ENCODE measurements at places on chromosomes 16 and 17.

GRCh38 chr16:89395150-89396142 is 94.9 kb downstream of the ANKRD11 start:
- DNase-seq: peak; percentile 97

DNA sequence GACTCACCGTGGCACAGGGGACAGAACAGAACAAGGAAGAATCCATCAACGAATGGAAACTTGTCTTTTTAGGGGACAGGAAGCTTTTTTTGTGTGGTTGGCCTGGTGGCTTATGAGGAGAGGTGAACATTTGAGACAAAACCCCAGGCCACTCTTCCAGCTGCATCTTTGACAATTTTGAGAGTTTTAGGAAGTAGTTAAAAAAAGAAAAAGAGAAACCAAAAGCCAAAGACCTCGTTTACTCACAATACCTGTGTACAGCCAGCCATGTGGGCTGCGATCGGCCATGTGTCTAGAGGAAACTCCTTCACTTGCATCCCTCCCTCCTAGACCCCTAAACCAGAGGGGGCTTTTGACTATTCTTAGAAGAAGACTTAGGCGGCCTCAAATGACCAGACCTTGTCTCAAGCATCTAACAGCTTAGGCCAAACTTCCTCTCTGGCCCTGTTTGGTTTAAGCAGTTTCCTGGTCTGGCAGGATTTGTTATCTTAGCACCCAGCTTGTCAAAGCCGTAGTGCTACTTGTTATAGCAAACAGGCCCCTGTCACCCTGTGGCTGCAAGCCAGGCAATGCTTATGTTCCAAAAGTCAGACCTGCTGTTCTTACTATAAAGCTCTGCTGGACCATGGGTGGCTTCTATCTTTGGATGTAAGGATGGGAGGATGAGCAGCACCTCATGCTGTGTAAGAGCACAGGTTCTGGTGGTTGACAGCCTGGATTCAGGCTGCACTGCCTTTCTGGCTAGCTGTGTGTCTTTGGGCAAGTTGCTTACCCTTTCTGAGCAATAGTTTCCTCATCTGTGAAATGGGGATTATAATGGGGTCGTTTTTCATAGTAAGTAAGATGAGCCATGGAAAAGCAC is 17.7 kb downstream of the KSR1 start:
- no peak for DNase-seq

DNA sequence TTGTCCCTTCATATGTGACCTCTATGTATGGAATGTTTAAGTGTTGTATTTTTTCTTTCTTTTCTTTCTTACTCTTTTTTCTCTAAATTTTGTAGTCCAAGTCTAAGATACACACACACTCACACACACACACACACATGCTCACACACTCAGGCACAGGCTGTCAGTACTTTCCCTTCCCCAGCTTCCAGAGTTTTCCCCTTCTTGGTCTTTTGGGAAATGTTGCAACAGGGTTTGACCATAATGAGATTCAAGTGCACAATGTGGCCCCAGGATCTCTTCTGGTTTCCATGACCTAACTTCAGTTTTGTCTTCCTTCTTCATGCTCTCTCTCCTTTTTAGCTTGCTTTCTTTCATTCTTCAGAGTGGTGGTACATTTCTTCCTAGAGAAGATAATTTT is 289.8 kb upstream of the FOXF1 start:
- no peak for DNase-seq

DNA sequence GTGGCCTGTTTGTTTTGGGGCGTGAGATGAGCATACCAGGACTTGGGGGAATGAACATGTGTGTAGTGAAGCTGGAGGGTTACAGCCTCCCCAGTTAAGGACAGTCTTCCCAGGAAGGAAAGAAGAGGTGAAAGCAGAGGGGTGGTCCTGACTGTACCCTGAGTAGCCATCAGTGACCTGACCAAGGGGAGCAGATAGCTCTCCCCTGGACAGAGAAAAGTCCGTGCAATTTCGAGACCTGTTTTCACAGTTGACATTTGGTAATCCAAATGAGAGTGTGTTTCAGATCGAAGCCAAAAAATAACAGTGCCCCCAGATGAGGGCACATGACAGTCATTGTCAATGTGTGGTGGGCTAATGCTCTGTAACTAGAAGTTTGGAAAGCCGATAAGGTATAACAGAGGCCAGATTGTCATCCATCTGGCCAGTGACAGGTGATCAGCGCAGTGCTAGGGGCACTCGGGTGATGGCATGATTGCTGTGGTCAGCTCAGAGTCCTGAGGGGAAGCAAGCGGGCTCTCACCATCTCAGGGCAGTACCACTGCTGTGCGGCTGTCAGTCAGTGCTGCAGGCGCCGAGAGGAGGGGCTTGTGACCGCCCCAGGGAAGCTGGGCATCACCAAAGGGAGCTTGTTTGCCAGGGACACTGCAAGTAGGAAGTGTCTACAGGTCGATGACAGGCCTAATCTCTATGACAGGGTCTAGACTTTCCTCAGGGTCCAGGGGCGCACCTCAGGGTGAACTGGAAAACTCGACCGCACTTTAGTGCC is 1.1 kb upstream of the NME2 start:
- no peak for DNase-seq

GRCh38 chr16:56611281-56611833 is 3.0 kb downstream of the MT2A start:
- DNase-seq: peak; percentile 80

DNA sequence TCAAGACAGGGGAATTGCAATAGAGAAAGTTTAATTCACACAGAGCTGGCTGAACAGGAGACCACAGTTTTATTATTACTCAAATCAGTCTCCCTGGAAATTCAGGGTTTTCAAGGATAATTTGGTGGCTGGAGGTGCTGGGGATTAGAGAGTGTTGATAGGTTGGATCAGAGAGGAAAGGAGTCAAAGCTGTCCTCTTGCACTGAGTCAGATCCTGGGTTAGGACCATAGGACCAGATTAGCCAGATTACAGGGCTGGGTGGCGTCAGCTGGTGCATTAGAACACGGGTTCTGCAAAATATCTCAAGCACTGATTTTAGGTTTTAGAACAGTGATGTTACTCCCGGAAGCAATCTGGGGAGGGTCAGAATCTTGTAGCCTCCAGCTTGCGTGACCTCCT is 1.8 kb upstream of the NSMCE1 start:
- no peak for DNase-seq

DNA sequence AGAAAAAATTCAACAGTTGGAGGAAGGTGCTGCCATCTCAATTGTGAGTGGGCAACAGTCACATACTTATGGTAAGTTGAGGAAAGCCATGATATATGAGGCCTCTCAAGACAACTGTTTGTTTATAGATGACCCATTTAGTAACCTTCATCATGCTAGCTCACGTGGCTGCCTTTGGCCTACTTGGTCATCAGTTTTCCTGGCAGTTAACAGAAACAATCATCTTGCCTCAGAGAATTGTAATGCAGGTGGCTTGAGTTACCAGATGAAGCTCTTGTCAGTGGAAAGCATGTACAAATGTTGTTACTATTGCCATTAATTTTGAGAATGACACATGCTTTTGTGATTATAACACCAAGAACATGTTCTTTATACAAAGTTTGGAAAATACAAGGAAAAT is 14.7 kb downstream of the TPPP3 start:
- no peak for DNase-seq

DNA sequence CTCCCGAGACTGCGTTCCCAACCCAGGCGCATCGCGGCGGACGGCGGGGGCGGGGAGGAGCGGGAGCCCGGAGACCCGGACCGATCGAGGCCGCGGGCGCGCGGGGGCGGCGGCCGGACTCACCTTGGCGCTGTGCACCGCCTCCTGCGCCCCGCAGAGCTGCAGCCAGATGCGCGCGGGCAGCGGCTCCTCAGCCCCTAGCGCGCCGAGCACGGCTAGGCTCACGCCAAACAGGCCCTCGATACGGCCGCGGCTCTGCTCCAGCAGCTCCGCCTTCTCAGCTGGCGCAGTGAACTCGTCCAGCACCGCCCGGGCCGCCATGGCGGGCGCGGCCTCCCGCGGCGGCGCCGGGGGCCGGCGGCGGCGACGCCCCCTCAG is 339 bp downstream of the N4BP1 start:
- no peak for DNase-seq

- DNase-seq: no peak
Measured at GRCh38 chr16:14634389-14634725, 1.6 kb downstream of the BFAR start.

- no peak for DNase-seq
Measured at GRCh38 chr16:89409161-89409711, 81.1 kb downstream of the ANKRD11 start.

- no peak for DNase-seq
Measured at GRCh38 chr17:6069539-6070429, at the start of gene WSCD1. Gene WSCD1 (plus strand): TSS chr17:6070379. CDS start chr17:6080659, 10,280 bp downstream.

- DNase-seq: no peak
Measured at GRCh38 chr17:83151056-83151441, 71.6 kb downstream of the METRNL start.

DNA sequence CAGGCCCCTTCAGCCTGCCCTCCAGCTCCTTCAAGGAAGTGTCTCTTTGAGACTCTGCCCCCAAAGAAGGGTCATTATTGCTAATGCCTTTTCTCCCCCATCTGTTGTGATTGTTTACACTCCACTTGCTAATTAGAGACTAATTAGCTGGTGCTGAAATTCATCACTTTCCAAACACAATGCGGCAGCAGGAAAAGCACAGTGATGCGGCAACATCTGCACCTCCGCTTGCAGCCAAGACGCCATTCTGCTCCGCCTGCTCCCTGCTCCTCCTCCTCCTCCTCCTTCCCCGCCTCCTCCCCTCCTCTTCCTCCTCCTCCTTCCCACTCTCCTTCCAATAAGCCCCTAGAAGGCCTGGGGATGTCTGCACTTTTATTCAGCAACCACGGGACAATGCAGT is 110.5 kb downstream of the SDK2 start:
- DNase-seq: no peak

- DNase-seq: no peak
Measured at GRCh38 chr17:65041518-65041917, 15.0 kb downstream of the GNA13 start.

DNA sequence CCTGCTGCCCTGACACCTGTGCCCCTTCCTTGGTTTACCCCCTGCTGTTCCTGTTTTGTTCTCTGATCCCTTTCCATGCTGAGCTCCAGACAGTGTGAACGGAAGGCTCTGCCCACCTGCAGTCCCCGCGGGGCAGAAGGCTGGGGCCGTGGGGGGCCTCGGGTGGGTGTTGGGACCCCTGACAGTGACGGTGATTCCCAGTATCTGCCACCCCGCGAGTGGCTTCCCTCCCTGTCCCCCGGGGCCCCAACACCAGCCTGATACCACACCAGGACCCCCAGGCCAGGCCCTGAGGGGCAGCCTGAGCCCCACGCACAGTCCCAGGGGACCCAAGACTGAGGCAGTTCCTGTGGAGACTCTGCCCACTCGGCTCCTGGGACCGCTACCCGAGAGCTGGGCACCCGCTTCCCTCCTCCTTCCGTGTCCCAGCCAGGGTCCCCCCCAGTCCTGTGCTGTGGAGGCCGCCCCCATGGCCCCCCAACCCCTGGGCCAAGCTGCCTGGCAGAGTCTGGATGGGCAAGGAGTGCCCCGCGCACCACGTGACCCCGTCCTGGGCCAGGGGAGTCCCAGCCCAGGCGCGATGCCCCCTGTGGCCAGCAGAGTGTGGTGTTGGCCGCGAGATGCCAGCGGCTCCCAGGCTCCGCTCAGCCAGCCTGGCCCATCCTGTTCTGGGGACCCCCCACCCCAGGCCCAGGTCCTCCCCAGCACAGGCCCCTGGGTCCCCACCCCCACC is 10.0 kb upstream of the C1QTNF8 start:
- peak; percentile 34 for DNase-seq

GRCh38 chr17:45784293-45784740 is at the start of gene CRHR1:
Gene CRHR1 (plus strand): TSS chr17:45784320. CDS start chr17:45784545, 225 bp downstream.
- DNase-seq: no peak

DNA sequence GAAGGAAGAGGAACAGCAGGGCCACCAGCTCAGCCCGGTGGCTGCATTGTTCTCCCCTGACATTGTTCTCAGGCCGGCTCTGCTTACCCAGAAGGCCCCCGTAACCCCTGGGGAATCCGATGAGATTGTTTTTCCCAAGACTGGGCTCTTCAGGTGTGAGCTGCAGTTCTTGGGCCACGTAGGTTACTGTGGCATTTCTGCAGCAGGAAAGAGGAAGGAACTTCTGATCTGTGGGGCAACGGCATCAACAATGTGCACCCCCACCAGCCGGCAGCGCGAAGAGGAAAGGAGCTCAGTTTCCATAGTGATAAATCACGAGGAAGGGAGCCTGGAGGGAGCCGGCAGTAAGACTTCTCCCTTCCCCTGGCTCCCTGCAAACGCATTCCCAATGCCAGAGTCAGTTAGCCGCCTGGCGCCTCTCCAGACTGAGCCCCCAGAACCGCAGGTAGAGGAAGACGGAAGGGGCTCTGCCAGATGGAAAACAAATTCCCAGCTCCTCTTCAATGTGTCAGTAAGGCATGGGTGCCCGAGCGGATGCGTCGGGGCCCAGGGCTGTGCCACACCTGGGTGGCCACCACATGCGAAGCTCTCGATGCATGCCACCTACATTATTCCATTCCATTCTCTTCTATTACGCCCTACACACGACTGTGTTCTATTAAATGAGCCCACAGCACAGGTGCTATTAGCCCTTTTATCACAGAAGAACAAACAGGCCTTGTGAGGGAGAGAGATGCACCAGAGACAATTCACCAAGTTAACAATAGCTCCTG is 21.5 kb upstream of the PECAM1 start:
- DNase-seq: no peak

GRCh38 chr17:3503285-3503684 is 27.5 kb downstream of the ASPA start:
- DNase-seq: no peak

GRCh38 chr17:76250141-76250540 is 9.8 kb upstream of the RNF157 start:
- DNase-seq: no peak

DNA sequence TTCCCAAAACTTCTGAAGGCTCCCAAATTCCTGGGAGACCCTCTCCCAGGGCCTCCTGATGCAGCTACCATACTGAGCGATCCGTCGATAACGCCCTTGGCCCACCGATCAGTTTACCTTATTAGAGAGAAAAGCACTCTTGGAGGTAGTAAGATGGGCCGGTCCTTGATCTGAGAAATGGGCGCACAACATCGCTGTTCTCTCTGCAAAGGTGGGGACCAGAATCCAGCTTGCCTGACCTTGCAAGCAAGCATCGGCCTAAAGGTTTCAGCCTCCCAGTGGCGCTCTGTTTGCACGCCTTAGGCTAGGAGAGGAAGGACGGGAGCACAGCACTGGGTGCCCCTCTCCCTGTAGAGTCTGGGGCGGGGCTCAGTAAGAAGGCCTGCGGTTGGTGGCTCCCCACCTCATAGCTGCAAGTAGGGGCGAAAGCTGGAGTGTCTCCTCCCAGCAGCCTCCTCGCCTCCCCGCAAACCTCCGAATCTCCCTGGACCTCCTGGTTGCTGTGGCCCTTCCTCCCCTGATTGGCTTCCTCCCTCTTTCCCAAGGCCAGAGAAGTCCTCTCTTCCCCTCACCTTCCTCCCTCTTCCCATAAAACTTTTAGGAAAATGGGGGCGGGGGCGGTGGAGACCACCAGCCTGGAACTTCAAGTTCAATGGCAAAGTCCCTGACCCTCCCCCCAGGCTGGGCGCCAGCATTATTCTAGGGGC is at the start of gene PRAC1:
Gene PRAC1, minus strand, starts transcription at position 318 of the 707 bp plus-strand sequence. Its CDS starts 126 bp downstream, at position 192.
- no peak for DNase-seq

DNA sequence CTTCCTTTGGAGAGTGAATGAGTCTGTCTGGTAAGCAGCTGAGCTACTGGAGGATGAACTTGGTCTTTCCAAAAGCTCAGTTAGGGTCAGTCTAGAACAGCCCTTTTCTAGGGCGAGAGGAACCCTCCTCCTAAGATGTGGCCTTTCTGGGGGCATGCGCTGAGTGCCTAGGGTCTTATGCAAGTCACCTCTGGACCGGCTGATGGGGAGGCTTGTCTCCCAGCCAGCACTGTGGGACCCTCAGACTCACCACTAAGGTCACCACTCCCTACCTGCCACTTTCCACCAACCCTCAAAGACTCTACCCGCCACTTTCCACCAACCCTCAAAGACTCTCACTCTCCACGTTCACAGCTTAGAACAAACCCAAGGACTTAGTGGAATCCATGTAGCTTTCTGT is 26.8 kb downstream of the LMF1 start:
- no peak for DNase-seq

All from RPMI7951 (cell line).